ENCODE measurements at places on chromosomes 5 and 9. TPM values are rescaled to one million over a fixed set of nuclear protein-coding genes. Genes with fewer than 3 reads are reported as not detected.

The NUTM2G gene
- not detected for total RNA-seq

The MSMP gene
- not detected for total RNA-seq

The THBS4 gene
- 0.21 TPM for total RNA-seq

The PTPN3 gene
- not detected for total RNA-seq

The IRGM gene
- 2.7 TPM for total RNA-seq

The SUSD1 gene
- 11.8 TPM for total RNA-seq

The PDE6A gene
- not detected for total RNA-seq

The ASPN gene
- total RNA-seq: not detected

The CCDC192 gene
- total RNA-seq: not detected

The CXXC5 gene
- total RNA-seq: 4.3 TPM

The LHFPL2 gene
- total RNA-seq: 1.3 TPM

The NR6A1 gene
- 0.22 TPM for total RNA-seq

The SLC2A6 gene
- total RNA-seq: 3.4 TPM

The KIF3A gene
- 12.6 TPM for total RNA-seq

The AJM1 gene
- 2.9 TPM for total RNA-seq

GRCh38 chr5:119011186-119011585 is 22.8 kb upstream of the DTWD2 start:
- H3K27me3 ChIP-seq: peaks cover 4% of the 10 kb centered on the region
- no peaks in the 10 kb centered on the region for H3K4me1 ChIP-seq
- no peak overlapping the region for H3K4me3 ChIP-seq
- H3K27ac ChIP-seq: no peak overlapping the region
- no peaks in the 10 kb centered on the region for H3K36me3 ChIP-seq

GRCh38 chr9:137731947-137732813 is 113.4 kb downstream of the EHMT1 start:
- H3K36me3 ChIP-seq: peaks cover 15% of the 10 kb centered on the region
- H3K27me3 ChIP-seq: no peaks in the 10 kb centered on the region
- DNase-seq: no peak
- H3K4me3 ChIP-seq: no peak overlapping the region

GRCh38 chr5:73998489-73998888 is 372.5 kb downstream of the ARHGEF28 start:
- no peak overlapping the region for H3K4me3 ChIP-seq
- no peaks in the 10 kb centered on the region for H3K36me3 ChIP-seq
- no peak for DNase-seq
- H3K4me1 ChIP-seq: no peaks in the 10 kb centered on the region
- H3K27ac ChIP-seq: no peak overlapping the region
- H3K27me3 ChIP-seq: peaks cover 33% of the 10 kb centered on the region

DNA sequence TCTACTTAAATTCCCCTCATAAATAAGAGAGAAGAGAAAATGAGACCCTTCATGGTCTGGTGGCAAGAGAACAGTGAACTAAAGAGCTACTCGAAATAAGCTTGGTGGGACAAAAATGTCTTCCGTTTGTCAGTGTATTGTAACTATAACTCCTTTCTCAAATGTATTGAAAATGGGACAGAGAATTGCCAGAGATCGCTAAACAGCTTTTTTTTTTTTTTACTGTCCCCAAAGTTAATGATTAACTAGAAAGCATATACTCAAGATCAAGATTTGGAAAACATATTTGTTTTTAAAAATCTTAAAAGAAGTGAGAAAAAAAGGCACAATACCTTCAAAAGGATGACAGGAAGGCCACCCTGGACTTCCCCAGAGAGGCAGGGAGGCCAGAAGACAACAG is 206.4 kb upstream of the CTNND2 start:
- H3K27me3 ChIP-seq: no peaks in the 10 kb centered on the region
- no peak for DNase-seq
- no peak overlapping the region for H3K4me3 ChIP-seq

- H3K4me3 ChIP-seq: peak overlapping the region; percentile 89
- H3K27me3 ChIP-seq: no peaks in the 10 kb centered on the region
- peaks cover 27% of the 10 kb centered on the region for H3K4me1 ChIP-seq
- DNase-seq: no peak
These were observed 920 bp downstream of the LPCAT1 start for GRCh38 chr5:1522601-1523479.

DNA sequence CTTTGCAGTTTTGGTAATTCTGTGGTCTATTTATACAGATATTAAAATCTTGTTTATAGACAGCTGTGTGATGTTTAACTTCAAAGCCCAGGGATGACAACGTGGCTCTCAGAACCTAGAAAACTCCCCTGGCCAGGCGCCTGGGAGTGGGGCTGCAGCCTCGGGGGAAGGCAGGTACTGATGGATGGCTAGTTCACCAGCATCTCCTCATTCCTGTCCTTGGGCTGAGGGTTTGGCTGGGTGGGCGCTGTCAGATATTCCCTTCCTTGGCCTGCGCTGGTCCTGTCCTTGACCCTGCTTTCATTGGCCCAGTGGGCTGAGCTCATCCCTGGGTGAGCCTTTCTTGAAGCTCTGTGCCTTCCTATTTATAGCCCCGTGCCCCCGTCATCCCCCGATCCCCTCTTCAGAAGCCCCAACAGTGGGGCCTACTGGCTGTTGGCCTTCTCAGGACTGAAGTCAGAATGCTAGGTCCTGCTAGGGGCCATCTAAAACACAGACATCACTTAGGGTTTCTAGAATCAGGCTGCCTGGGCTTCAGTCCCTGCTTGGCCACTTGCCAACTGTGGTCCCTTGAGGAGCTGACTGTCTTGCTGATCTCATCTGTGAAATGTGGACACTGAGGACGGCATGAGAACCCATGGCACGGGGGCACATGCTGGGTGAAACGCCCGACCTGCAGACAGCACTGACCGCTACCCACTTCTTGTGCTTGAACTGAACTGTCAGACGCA is 20.9 kb downstream of the SH3GLB2 start:
- no peak overlapping the region for H3K27ac ChIP-seq
- H3K27me3 ChIP-seq: no peaks in the 10 kb centered on the region
- DNase-seq: no peak
- H3K4me1 ChIP-seq: peaks cover 8% of the 10 kb centered on the region
- peak overlapping the region; percentile 15 for H3K4me3 ChIP-seq

DNA sequence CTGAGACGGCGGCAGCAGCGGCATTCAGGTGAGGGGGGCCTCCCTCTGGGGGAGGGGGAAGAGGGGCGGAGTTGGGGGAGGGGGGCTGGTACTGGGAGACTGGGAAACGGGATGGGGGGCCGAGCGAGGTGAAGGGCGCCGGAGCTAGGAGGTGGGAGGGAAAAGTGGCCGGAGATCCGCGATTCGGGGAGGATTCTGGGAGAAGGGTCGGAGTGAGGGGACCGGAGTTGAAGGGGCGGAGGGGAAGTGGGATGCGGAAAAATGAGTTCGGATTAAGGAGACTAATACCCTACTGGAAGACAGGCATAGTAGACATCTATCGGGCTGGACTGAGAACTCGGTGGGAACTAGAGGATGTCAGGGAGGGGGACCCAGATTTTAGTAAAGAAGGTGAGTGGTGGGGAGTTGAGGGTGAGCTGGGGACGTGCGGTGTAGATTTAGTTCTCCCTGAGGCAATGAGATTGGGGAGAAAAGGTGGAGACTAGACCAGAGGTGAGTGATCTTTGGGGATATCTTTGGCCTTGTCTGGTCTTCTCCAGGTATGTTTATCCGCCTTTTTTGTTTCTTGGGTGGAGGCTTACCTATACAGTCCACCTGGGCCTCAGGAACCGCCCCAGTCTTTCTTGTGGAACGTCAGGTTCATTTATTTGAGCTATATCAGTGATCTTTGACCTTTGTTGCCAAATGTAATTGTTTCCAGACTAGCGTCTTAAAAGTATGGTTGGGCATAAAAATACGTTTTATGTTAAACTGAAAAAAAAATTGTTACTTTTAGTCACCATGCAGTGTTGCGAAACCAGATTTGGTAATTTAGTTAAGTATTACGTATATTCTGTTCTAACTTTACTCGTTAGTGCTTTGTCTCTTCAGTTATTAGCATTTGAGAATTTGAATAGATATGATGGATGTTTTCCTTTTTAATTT is 632 bp downstream of the UBAP1 start:
- peaks cover 8% of the 10 kb centered on the region for H3K36me3 ChIP-seq
- peak overlapping the region; percentile 100 for H3K4me3 ChIP-seq
- H3K27ac ChIP-seq: peak overlapping the region; percentile 99
- no peak for DNase-seq
- no peaks in the 10 kb centered on the region for H3K27me3 ChIP-seq

GRCh38 chr9:82021198-82021597 is 32.6 kb downstream of the SPATA31D1 start:
- H3K27ac ChIP-seq: no peak overlapping the region
- no peak for DNase-seq
- no peak overlapping the region for H3K4me3 ChIP-seq
- no peaks in the 10 kb centered on the region for H3K27me3 ChIP-seq

GRCh38 chr5:24854350-24854749 is 209.6 kb upstream of the CDH10 start:
- H3K4me1 ChIP-seq: no peaks in the 10 kb centered on the region

GRCh38 chr5:54700986-54701578 is 183.5 kb downstream of the SNX18 start:
- no peak for DNase-seq
- H3K36me3 ChIP-seq: peaks cover 2% of the 10 kb centered on the region
- H3K4me1 ChIP-seq: peaks cover 3% of the 10 kb centered on the region
- no peak overlapping the region for H3K4me3 ChIP-seq
- H3K27ac ChIP-seq: no peak overlapping the region

DNA sequence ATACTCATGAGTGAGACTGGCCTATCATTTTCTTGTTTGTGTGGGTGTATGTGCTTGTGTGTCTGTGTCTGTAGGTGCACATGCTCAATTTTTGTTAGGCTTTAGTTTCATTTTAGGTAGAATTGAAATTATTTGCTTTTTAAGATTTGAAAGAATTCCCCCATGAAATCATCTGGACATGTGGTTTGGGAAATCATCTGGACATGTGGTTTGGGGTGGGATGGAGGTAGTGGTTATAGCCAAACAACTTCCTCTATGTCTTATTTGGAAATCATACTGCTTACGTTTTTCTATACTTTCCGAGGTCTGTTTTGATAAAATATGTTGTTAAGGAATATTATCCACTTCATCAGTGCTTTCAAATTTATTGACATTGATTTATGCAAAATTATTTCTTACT is 485.4 kb upstream of the CLINT1 start:
- no peak for DNase-seq
- H3K27ac ChIP-seq: no peak overlapping the region
- H3K27me3 ChIP-seq: peaks cover 11% of the 10 kb centered on the region
- H3K4me3 ChIP-seq: no peak overlapping the region
- H3K4me1 ChIP-seq: no peaks in the 10 kb centered on the region
- H3K36me3 ChIP-seq: peaks cover 2% of the 10 kb centered on the region

- H3K4me3 ChIP-seq: no peak overlapping the region
- H3K27me3 ChIP-seq: peaks cover 24% of the 10 kb centered on the region
- DNase-seq: no peak
- H3K4me1 ChIP-seq: no peaks in the 10 kb centered on the region
- H3K27ac ChIP-seq: no peak overlapping the region
- no peaks in the 10 kb centered on the region for H3K36me3 ChIP-seq
These were observed 135.2 kb downstream of the COL23A1 start for GRCh38 chr5:178454821-178455479.

DNA sequence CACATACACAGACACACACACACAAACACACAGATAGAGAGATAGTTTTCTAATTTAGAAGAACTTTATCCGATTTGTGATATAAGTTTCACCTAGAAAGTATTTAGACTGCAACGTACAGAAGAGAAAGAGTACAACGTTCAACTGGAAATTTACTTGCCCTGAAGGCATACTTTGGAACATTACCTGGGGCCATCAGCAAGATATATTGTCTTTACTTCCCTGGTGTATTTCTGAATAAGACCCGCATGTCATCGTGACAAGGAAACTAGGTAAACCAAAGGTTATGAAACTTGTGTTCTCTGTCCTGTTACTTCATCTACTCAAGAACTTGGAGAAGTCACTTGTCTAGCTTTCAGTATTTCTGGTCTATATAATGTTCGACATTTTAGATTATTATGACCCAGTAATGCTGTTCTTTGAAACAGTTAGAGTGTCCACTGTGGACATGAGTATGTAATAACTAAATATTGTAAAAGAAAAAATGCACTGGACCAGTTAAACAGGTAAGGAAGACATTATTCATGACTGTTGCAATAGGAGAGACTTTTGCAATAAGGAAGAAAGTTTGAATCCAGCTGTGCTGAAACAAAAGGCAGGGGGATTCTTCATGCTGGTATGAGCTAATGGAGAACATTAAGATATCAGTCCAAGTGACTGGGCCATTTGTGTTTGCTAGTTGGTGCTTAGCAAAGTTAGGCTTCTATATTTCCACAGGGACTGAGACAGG is 1791.1 kb downstream of the MAT2B start:
- DNase-seq: no peak
- H3K4me3 ChIP-seq: no peak overlapping the region
- H3K27ac ChIP-seq: no peak overlapping the region
- H3K4me1 ChIP-seq: no peaks in the 10 kb centered on the region

GRCh38 chr5:52283221-52283620 is 504.5 kb upstream of the ITGA1 start:
- H3K36me3 ChIP-seq: no peaks in the 10 kb centered on the region
- H3K4me1 ChIP-seq: no peaks in the 10 kb centered on the region
- DNase-seq: no peak
- H3K4me3 ChIP-seq: no peak overlapping the region
- no peaks in the 10 kb centered on the region for H3K27me3 ChIP-seq
- H3K27ac ChIP-seq: no peak overlapping the region

GRCh38 chr9:127973169-127974000 is 7.4 kb downstream of the EEIG1 start:
- peaks cover 79% of the 10 kb centered on the region for H3K4me1 ChIP-seq
- H3K27me3 ChIP-seq: no peaks in the 10 kb centered on the region

DNA sequence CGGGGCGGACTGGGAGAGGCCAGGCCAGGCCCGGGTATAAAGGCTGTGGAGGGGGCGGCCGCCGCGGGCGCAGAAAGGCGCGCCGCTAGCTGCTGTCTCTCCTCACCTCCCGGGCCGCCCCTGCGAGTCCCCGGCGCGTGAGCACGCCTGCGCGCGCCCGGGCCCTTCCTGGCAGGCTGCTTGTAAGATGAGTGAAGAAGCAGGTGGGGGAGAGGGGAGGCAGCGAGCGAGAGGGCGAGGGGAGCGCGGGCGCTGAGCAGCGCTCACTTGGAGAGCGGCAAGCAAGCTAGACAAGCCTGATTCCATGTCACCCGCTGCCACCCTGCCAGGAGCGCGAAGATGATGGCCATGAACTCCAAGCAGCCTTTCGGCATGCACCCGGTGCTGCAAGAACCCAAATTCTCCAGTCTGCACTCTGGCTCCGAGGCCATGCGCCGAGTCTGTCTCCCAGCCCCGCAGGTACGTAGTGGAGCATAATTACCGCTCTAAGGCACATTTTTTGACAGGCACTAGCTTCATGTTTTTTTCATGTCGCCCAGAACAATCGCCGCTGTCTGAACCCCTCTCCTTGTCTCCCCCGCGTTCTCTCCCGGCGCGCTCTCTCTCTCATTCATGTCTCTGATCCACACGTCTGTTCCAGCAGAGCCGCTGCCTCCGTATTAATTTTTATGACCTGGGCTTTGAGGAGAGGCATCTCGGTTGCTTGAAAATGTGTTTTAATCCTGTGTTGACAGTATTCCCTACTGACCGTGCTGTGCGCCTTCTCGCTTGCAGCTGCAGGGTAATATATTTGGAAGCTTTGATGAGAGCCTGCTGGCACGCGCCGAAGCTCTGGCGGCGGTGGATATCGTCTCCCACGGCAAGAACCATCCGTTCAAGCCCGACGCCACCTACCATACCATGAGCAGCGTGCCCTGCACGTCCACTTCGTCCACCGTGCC is at the start of gene POU4F3:
POU4F3 (plus strand) TSS at position 66 of the 941 bp plus-strand sequence; CDS start at position 340, 274 bp downstream.
- H3K4me1 ChIP-seq: peaks cover 9% of the 10 kb centered on the region
- H3K27ac ChIP-seq: no peak within 1 kb of the TSS

GRCh38 chr5:179161901-179162300 is 101.7 kb downstream of the ZNF354C start:
- H3K27ac ChIP-seq: no peak overlapping the region
- peaks cover 16% of the 10 kb centered on the region for H3K27me3 ChIP-seq
- no peak for DNase-seq
- peaks cover 2% of the 10 kb centered on the region for H3K4me1 ChIP-seq
- H3K36me3 ChIP-seq: no peaks in the 10 kb centered on the region
- H3K4me3 ChIP-seq: no peak overlapping the region

All from T-helper 17 cell (primary cell).